ENCODE measurements at places on chromosomes 2 and 18. TPM values are rescaled to one million over a fixed set of nuclear protein-coding genes. Genes with fewer than 3 reads are reported as not detected.

Gene NTSR2
- not detected for total RNA-seq

Gene NYAP2
- total RNA-seq = not detected

Gene TXNDC2
- 0.30 TPM for total RNA-seq

Gene HOXD8
- not detected for total RNA-seq

Gene DNAH6
- total RNA-seq = 0.50 TPM

Gene CD207
- total RNA-seq = not detected

Gene HRH4
- 0.65 TPM for total RNA-seq

Gene MARCO
- total RNA-seq = not detected

Gene FOSL2
- 100 TPM for total RNA-seq

Gene IL1B
- total RNA-seq = not detected

Gene KCNK3
- total RNA-seq = not detected

Gene WNT10A
- total RNA-seq = 0.70 TPM

Gene FAM161A
- total RNA-seq = 2.5 TPM

Gene IL36B
- total RNA-seq = not detected

Gene CCDC74B
- total RNA-seq = 0.88 TPM

Gene MROH2A
- not detected for total RNA-seq

Gene ATG16L1
- total RNA-seq = 55.9 TPM

Gene VAMP5
- 89.6 TPM for total RNA-seq

Gene CIB4
- total RNA-seq = not detected

Gene PLB1
- 1.1 TPM for total RNA-seq

Gene GPR45
- not detected for total RNA-seq

Gene UPP2
- not detected for total RNA-seq

Gene SFT2D3
- total RNA-seq = 5.8 TPM

Gene C2orf72
- total RNA-seq = 0.35 TPM

Gene GAL3ST2
- 0.58 TPM for total RNA-seq

Gene AFF3
- total RNA-seq = 0.03 TPM

Gene RGPD4
- total RNA-seq = 0.10 TPM

Gene PTRHD1
- 25.4 TPM for total RNA-seq

Gene CCDC85A
- not detected for total RNA-seq

Gene MYO3B
- 0.18 TPM for total RNA-seq

Gene VWA3B
- total RNA-seq = not detected

Gene WDR75
- total RNA-seq = 34.0 TPM

Gene SH3BP4
- total RNA-seq = not detected

Gene DTNB
- 29.8 TPM for total RNA-seq

Gene GCG
- not detected for total RNA-seq

Gene ANKRD62
- not detected for total RNA-seq

Gene YPEL5
- total RNA-seq = 52.9 TPM

Gene RAB6C
- total RNA-seq = 0.10 TPM

Gene DIPK1C
- not detected for total RNA-seq

Gene RAPH1
- total RNA-seq = 1.3 TPM

Gene ZNF385B
- not detected for total RNA-seq

Gene FBXO41
- total RNA-seq = 12.0 TPM

Gene DSG1
- not detected for total RNA-seq

Gene SEMA4C
- total RNA-seq = 22.5 TPM

Gene ACTG2
- total RNA-seq = not detected

Gene LYPD6B
- total RNA-seq = not detected

Gene SLC39A6
- total RNA-seq = 22.9 TPM
